Activated T-cell treated with anti-CD3 and anti-CD28 coated beads for 48 hours (primary cell): ENCODE measurements at places on chromosomes 12 and 14.

GRCh38 chr12:75172611-75173010, 37.0 kb downstream of the KCNC2 start:
- no peak for DNase-seq

- no peak for DNase-seq
Measured at GRCh38 chr12:64760808-64761573, 1.8 kb upstream of the GNS start.

DNA sequence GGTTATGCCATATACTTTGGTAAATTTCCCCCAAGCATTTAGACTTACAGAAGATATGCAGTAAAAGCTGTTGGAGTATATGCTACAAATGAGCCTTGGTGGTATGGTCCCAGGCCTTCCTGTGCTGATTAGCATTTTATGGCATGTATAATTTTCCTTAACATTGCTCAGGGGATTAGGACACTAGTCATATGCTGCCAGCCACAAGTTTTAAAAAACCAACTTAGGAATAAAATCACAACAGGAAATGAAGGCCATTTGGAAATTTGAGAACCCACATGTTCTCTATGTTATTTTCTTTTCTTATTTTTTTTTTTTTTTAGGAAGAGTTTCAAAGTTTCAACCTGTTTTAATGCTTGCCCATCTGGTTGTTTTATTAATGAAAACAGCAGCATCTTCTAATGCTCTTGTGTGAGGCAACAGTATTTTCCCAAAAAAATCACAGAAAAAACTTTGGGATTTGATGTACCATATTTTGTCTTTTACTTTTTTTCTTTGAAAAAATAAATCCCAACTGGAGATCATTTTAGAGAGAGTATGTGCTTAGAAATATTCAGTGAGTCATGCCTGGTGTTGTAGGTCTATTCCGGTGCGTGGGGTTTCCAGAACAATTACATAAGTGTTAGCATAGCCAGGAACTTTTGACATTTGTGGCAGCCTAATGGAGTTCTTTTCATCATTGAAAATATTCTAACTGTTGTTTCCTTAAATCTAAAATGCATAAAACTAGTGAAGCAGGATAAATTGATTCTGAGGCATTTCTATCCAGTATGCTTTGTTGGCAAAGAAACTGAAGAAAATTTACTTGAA, 21.7 kb upstream of the DUSP6 start:
- no peak for DNase-seq

DNA sequence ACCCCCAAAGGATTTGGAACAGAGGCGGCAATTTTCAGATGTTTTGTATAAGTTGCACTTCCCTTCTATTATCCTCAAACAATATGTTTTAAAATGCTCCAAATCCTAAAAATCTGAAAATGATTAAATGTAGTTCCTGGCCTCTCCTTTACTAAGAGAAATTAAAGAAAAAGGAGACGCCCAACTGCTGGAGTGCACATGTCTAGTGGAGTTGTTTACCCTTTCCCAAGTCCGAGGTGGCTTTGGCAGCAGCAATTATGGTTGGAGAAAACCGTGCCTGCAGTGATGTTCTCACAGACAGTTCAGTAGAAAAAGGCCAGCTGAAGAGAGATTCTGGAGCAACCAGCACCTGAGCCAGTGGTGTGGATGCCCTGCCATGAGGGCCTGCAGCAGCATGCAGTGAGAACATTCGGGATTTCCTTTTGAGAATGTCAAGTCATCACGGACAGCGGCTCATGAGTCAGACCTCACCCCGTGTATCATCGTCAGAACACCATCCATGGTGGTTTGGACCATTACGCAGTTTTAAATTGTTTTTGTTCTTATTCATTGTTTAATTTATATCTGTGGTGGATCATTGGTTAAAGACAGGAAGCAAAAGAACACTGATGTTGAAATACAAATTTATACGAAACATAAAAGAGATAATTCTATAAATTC, 179.0 kb upstream of the KRR1 start:
- DNase-seq, result no peak

- DNase-seq, result no peak
Measured at GRCh38 chr12:115320967-115321366, 637.0 kb upstream of the TBX3 start.

DNA sequence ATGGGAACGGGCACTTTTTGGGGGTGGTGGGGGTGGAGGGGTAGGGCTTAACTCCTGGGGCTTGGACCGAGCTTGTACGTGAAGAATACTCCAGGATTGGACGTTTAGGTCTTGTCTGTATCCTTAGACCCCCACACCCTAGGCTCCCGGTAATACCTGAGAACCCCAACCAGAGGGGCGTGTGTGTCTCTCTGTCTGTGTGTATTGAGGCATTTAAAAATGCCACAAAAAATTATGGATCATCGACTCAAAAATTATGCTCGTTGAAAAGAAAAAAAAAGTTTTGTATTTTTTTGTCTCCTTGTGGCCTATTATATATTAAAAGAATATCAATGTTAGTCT, 459 bp downstream of the PPFIBP1 start:
- DNase-seq, result no peak

DNA sequence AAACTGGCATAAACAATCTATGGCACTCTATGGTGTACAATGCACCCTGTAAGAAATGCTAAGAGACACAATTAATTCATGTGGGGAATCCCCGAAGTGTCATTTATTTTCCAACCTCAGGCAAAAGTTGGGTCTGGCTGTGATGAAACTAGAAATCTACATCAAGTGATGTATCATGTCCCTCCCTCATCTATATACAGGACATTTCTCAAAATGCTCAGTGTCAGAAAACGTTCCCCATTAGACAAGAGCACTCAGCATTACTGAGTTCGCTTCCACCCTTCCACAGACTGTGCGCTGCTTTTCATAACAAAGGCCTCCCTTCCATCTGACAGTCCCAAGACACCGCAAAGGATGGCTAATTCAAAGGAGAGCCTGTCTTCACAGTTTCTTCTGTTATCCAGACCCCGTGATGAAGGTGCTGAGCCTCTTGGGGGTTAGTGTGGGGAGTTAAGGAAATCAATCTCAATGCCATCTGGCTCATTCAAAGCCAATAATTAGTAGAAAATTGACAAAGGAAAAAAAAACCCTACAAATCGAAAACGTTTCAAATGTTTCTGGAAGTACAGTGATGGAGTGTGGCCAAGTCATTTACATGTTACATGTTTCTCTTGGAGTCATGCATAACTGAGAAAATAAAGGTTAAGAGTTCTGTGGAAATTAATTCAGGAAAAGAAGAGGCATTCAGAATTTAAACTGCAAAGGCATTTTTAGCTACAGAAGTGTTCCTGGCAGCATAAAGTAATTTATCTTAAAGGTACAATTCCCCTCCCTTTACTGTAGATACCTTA, 7.5 kb downstream of the CCDC88C start:
- DNase-seq, result no peak

- DNase-seq, result no peak
Measured at GRCh38 chr12:60920841-60921495, 1325.1 kb downstream of the SLC16A7 start.

DNA sequence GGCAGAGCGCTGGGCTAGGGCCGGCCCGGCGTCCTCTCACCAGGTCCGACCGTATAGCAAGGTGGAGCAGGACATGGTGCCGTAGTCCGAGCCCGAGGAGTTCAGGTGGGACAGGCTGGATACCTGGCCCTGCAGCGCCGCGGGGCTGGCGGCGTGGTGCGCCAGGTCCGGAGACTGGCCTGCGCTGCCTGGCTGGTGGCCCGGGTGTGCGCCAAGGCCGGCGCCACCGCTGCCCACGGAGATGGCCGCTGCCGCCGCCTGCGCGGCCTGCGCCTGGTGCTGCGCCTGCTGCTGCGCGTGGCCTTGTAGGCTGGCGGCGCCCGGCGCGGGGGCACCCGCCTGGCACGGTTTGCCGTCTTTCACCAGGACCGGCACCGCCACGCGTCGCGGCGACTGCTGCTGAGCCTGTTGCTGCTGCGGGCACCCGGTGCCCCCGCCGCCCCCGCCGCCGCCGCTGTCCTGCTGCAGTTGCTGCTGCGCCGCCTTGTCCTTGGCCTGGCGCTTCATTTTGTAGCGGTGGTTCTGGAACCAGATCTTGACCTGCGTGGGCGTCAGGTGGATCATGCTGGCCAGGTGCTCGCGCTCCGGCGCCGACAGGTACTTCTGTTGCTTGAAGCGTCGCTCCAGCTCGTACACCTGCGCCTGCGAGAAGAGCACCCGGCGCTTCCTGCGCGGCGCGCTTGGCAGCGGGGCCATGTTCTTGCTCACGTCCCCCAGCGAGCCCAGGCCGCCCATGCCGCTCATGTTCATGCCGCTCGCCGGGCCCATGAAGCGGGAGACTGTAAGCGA, 2.6 kb downstream of the NKX2-1 start:
- no peak for DNase-seq

DNA sequence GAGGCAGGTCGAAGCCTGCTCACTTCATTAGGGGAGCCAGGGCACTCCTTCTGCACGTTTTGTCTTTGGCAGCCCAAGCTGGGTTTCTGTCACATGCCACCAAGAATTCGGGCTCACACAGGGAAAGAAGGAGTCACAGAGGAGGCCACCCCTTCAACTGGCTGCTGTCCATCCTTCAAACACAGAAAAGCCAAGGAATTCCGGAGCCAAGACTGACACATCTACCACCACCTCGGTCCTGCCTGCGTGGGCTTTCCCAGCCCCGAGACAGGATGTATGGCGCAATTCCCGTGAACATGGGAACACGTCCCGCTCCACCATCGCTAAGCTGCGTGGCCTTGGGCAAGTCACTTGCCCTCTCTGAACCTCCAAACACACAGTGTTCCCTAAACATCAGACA, 70.4 kb downstream of the NCOR2 start:
- DNase-seq, result no peak
